Kidney tubule cell (primary cell): ENCODE measurements at places on chromosomes 7 and 10.

- DNase-seq = no peak
Measured at GRCh38 chr7:39948375-39948955, 1.6 kb upstream of the CDK13 start.

- no peak for DNase-seq
Measured at GRCh38 chr10:97333351-97333600, 1.3 kb downstream of the FRAT2 start.

DNA sequence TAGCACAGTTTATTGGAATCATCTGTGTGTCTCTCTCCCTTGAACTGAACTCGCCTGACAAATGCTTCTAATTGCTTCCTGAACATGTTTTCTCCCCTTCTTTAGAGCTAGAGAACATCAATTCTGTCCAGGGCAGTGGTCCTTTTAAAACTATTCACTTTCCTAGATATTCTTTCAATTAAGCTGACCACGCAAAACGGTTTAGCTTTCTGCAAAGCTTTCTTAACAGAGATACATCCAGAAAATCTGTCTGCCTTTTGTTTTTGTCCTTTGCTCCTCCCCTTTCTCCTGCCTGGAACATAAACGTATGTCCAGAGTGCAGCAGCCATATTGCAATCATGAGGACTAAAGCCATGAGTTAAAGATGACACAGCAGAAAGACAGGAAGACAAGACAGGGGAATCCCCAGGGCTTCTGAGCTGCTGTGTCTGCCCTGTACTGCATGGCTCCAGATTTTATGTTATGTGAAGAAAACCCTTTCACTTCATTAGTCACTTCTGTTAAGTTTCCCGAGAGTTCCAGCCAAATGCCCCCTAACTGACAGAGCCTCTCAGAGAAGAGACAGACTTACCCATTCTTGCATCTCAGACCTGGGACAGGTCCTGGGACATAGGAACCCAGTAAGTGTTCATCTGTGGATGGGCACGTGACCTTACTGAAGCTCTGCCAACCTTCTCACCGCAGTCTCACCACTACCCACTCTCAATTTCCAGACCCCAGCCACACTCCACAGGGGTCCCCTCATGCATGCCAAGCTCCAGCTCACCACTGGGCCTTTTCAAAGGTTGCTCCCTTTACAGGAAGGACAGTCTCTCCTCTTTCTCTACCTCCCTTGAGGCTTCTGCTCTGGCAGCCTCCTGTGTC lies 35.0 kb upstream of the CPXM2 start:
- DNase-seq = peak; percentile 66

GRCh38 chr10:29063806-29064644 lies 224.8 kb upstream of the LYZL1 start:
- DNase-seq = no peak

- DNase-seq = no peak
Measured at GRCh38 chr7:70072220-70072619, 473.9 kb downstream of the AUTS2 start.

DNA sequence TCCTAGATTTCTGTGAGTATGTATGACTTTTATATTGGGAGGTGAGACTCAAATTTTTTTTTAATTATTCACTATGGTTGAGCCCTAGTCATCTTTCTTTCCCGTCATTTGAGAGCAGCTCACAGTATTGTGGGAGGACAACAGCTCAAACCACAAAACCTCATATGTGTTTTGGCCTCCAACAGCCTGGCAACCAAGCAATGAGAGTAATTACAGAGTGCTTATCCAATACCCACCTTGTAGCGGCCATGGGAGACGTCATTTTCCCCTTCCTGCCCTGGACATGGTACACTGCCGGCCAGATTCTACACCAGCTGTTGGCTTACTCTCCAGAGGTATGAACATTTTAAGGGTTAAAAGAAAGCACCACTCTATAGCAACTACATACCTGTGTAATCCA lies 49.1 kb downstream of the DOCK4 start:
- peak; percentile 92 for DNase-seq
